ENCODE measurements at places on chromosomes 12 and 14. TPM values are rescaled to one million over a fixed set of nuclear protein-coding genes. Genes with fewer than 3 reads are reported as not detected.
A peak's percentile ranks its signal among the peaks of the same experiment; 100 is the strongest.

The UNC79 gene
- total RNA-seq = not detected

The RNASE3 gene
- total RNA-seq = not detected

The TSPAN9 gene
- total RNA-seq = 14.4 TPM

The NRIP2 gene
- not detected for total RNA-seq

The KLHDC2 gene
- total RNA-seq = 73.9 TPM

The GALNT16 gene
- total RNA-seq = 1.4 TPM

The TSPAN19 gene
- total RNA-seq = not detected

The SERPINA4 gene
- total RNA-seq = not detected

The GPRC5D gene
- total RNA-seq = not detected

The TRHDE gene
- 2.8 TPM for total RNA-seq

The GLI1 gene
- total RNA-seq = 0.63 TPM

The DPPA3 gene
- total RNA-seq = not detected

The GTF2A1 gene
- 27.8 TPM for total RNA-seq

GRCh38 chr12:6074427-6074826 is 50.0 kb downstream of the VWF start:
- no peak for DNase-seq

- peak; percentile 51 for DNase-seq
Observed at GRCh38 chr12:93154753-93155480, 222.8 kb upstream of the NUDT4 start.

DNA sequence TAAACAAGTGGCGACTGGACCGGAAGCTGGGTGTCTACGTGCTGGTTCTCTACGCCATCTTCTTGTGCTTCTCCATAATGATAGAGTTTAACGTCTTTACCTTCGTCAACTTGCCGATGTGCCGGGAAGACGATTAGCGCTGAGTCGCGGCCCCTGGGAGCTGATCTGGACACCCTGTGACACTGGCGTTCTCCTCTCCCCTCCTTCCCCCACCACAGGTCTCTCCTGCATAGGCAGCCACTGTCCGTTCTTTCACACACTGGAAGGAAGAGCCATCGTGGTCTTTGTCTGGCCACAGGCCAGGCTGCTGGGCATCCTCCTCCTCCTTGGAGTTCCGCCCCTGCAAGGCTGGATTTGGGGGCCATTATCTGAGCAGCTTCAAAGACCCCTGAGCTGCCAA is 20.1 kb upstream of the RIN3 start:
- DNase-seq = no peak

DNA sequence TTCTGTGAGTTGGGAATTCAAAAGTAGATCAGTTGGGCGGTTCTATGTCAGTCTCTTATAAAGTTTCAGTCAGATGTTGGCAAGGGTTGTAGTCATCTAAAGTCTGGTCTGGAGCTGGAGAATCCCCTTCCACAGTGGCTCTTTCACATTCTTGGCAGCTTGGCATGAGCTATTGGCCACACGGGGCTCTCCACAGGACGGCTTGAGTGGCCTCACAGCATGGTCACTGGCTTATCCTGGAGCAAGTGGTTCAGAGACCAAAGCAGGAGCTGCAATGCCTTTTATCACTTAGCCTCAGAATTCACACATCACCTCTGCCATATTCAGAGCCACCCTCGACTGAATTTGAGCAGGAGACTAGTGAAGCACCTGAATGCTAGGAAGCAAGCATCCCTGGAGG is 7.1 kb upstream of the KICS2 start:
- no peak for DNase-seq

DNA sequence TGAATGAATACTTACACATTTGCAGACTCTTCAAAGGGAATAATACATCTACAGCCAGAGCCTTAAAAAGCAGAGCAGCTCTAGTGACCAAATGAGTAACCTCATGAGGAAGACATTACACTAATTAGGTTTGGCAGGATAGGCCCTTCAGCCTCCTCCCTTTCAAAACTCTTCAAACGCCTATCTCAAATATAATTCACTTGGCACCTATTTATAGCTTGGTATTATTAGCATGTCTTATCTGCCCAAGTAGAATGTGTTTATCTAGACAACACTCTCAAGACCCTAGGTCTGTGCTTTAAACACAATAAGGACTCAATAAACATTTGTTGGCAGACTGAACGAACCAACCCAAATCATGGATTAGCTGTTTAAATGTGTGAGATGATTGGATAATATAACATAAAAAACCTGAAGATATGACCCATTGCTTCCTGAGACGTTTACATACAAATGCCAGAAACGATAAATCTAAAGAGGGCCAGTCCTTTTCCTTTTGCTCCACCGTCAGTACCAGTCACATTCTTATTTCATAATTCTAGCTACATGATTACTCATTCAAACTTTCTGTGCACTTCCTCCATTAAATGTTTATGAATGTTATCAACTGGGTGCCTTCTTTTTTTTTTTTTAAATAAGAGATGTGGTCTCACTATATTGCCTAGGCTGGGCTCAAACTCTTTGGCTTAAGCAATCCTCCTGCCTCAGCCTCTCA is 123.3 kb downstream of the CEP83 start:
- DNase-seq = peak; percentile 42

DNA sequence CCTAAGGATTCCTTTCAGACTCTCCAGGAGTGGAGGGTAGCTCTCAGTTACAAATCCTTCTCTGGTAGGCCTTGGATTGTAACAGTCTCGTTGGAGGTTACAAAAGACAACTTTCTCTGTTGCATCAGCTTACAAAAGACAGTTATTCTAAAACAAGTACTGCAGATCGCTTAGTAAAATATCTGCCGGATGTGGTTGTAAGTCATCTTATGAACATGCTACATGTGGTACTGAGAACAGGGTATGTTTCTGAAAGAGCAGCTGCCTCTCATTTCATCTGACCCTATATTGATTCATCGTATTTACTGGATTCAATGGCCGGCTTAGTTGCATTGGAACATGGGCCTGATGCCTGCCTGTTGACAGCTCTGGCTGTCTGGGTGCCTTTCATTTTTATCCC is 157.4 kb downstream of the PTCSC3 start:
- no peak for DNase-seq

- no peak for DNase-seq
Observed at GRCh38 chr12:122935318-122935717, 30.9 kb downstream of the ABCB9 start.

DNA sequence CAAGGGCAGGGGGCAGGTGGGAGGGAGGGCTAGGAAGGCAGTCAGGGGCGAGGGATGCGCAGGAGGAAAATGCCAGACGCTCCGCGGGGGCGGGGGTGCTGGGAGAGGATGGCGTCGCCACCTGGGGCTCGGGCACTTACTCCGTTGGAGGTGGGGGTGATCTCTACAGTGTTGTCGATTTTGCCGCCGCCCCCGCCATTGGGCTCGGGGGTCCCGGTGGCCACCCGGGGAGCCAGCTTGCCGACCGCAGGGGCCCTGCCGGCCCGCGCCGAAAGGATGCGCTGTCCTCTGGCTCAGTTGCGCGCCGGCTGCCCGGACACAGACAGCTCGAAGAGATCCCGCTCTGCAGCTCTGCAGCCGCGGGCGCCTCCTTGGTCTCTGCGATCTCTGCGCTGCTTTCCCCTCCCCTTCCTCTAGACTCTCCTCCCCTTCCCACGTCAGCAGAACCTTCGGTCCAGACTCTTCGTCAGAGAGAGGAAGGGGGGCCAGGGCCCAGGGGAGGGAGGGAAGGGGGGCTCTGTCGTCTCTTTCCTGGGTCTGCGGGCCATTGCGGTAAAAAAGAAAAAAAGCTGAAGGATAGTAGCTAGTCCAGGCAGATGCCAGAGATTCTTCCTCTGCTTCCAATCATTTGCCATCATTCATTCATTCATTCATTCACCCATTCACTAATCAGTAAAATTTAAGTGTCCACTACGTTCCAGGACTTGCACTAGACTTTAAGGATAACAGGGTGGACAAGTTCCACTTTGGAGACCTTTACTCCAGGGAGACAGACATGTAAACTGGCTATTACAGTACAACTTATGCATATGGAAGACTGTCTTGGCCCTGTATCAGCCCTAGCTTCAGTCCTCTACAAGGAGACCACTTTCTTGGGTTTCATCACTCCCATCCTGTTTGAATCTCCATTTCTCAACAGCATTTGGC is at the start of gene SLC22A17:
Gene SLC22A17 (minus strand): TSS at position 382 of the 927 bp plus-strand sequence.
- DNase-seq = peak; percentile 97

DNA sequence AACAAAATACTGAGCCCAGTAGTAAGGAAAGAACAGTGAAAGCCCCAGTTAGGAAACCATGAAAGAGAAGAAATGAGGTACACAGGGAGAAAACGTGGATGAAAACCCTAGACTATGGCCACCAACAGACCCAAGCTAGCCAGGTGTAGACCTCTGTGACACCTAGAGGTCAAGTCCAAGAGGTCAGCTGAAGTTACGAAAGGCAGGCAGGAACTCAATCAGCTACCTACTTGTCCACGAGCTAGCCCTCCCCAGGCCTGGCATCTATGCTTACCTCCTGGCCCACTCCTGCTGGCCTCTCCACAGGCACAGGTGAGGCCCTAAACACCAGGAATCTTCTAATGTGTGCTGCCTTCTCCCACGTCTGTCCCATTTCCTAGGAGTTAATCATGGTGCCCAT is 48.7 kb downstream of the DPF3 start:
- DNase-seq = no peak

GRCh38 chr14:68546839-68547238 is 246.0 kb downstream of the ZFP36L1 start:
- DNase-seq = peak; percentile 94

DNA sequence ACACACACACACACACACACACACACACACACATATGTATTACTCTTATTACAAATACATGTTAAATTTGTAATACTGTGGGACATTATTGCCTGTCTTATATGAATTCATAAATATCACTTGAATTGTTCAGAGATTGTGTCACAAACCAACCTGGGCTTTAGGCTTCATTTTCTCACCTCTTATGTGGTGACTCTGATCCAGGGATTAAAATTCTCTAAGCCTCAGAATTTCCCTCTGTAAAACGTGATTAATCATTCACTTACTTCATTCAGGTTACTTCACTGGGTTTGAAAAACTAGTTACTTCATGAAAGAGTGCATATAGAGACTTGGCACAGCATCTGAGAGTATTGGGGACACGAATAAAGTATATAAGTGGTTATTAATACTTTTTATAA is 240.3 kb upstream of the PDZRN4 start:
- DNase-seq = no peak

DNA sequence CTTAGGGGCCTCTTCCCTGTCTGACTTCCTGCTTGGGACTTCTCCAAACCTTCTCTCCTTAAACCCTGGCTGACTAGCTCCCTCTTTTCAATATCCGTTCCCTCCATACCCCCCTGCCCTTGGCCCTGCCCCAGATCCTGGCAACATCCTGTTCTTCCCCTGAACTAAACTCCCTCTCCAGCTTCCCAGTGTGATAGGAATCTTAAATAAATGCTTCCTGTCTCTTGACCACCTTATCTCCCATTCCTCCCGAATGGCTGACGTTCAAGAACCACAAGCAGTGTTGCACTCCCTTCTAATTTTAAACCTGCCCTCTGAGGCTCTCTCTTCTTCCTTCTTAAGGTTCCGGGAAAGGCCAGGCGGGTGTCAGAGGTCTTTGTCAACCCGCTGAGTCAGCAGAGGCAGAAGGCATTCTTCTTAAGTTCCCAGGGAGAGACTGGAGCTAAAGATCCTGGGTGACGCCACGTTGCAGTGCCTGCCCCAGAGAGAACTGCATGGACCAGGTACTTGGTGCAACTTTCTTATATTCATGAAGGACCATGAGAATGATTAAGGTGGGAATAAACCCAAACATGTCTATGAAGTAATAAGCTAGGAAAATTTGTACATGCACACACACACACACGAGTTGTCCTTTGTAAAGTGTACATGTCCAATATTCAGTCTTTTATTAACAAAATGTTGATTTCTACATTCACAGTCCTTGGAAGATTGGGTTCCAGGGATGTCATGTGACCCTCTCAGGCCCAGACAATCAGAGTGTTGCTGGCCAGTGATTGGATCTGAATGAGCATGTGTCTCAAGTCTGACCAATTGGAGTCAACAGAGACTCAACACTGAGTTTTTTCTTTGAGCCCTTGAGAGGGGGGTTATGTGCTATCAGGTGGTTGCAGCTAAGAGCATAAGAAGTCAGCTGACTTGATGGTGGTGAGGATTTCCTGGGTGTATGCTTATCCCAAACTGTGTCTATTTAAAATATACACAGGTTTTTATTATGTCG is 420.2 kb upstream of the TBX3 start:
- no peak for DNase-seq

- DNase-seq = no peak
Observed at GRCh38 chr14:95699412-95699811, 13.2 kb downstream of the TCL1B start.

Data from GM23248 (cell line).